Right lobe of liver (tissue), 6 donors: ENCODE measurements at places on chromosomes 3 and 15.

DNA sequence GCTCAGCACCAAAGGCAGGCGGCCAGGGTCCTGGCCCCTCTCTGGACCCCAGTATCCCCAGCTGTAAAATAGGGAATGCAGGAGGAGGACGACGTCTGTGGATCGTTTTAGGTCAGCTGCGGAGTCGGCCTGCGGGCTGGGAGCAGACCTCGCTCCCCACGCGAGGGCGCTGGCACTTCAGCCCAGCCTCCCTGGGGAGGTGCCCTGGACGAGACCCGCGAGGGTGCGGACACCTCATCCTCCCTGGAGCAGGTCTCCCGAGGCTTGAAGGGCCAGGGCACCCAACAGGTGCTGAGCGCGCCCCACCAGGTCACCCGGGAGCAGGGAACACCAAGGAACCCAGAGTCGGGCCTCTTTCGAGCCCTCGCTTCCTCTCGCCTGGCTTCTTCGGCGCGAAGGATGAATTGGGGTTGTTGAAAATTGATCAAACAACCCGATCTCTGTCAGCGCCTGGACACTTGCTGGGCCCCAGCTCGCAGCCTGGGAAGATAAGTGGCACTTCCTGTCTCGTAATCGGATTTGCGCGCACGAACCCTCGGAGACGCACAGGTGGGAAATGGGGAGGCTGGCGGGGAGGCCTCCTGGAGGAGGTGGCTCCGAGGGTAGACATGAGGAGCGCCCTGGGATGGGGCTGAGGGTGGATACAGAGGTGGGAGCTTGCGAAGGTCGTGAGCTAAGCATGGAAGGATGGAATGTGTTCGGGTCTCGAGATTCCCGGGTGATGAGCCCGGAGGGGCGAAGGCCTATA lies 588 bp upstream of the VIPR1 start:
- DNase-seq: peak; percentile 76

DNA sequence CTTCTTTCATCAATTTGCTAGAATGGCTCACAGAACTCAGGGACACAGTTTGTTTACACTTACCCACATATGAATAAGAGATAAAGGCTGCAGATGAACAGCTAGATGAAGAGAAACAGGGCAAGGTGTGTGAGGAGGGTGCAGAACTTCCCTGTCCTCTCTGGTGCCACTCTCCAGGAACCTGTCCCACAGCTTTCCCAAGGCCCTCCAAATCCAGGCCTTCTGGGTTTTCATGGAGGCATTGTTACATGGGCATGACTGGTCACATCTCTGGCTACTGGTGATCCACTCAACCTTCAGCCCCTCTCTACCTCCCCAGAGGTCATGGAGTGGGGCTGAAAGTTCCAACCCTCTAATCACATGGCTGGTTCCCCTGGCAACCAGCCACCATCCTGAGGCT lies 73.6 kb downstream of the ITGB5 start:
- no peak for DNase-seq

GRCh38 chr3:150757364-150757763 lies 5.6 kb downstream of the SIAH2 start:
- no peak for DNase-seq

DNA sequence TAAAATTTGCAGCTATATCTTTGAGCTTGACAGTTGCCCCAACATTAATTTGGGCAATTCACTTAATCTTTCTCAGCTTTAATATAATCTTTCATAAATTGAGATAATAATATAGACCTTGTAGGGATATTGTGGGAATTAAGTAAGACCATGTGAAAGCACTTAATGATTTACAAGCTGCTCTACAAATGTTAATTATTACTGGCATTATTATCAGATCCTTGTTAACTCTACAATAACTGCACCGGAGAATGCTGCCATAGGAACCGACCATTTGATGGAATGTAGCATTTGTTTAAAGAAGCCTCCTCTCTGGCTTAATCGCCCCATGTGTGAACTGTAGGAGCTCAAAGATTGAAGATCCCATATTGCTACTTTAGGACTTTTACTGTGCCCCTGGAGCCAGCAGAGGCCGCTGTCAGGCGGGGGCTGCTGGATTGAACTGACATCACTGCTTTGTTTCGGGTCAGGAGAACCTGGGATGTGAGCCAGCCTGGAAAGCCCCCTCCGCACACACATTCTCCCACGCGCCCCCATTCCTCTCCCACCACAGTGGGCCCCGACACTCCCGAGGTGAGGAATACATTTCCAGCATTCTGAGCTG lies 154.2 kb upstream of the TNIK start:
- DNase-seq: no peak
